ENCODE measurements at places on chromosomes 13 and 19.

GRCh38 chr19:58460039-58460438, 6.8 kb upstream of the ZNF324 start:
- no peak for DNase-seq

DNA sequence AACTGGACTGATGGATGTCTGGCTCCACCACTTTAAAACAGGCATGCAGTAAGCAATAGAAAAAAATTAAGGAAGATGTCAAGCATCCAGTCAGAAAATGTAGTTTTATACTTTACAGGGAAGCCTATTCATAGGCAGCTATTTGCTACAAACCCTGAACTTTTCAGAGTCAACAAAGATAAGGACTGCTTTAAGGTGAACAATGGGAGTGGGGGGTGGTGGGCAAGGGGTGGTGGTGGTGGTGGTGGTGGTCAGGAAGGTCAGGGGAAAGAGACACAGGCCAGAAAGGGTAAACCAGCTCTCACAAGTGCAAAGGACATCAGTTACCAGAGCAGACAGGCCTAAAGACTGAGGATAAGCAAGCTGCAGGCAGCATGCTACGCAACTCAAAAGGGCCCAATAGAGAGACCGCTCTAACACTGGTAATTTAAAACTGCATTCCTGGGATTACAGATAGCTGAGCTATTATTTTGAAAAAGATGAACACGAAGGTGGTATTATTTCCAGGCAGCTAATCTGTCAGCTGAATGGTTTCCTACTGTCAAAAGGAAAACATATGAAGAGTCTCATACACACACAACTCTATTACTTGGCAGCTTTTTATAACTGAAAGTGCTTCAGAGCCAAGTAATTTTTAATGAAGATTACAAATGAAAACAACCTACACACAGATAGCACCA, 14.8 kb downstream of the BRD4 start:
- DNase-seq, result no peak

- no peak for DNase-seq
These were observed 754 bp downstream of the MAMSTR start for GRCh38 chr19:48718711-48719231.

- DNase-seq, result no peak
These were observed 36.5 kb upstream of the MRI1 start for GRCh38 chr19:13727798-13728197.

DNA sequence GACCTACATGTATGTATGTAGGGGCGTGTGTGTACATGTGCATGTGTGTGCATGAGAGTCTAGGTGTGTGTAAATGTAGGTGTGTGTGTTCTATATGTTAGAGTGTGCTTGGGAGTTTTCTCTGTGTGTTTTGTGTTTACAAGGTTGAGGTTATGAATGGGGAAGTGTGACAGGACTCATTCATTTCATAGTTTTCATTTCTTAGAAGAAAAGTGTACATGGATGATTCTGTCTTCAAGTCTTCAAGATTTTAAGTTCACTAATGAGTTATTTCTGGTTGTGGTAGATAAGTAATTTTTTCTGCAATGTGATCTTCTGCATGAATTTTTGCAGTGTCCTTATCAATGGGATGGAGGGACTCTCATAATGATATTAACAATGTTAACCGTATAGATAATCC, 118.2 kb upstream of the SLC10A2 start:
- DNase-seq, result no peak

DNA sequence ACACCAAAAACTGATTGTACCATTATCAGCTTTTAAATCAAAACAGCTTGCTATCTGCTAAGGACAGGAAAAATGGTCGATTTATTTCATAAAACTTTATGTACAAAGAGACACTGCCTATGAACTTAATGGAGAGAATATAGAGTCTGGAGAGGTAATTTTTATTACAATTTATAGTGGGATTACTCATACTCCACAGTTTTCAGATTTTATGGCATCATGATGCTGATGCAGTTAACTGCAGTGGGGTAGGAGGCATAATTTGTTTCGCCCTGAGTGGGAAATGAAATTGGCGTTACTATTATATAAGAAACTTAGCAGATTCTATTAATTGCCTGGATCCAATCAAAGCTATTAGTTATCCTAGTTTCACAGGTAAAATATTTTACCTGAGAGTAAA, 301.4 kb downstream of the KLF12 start:
- no peak for DNase-seq

DNA sequence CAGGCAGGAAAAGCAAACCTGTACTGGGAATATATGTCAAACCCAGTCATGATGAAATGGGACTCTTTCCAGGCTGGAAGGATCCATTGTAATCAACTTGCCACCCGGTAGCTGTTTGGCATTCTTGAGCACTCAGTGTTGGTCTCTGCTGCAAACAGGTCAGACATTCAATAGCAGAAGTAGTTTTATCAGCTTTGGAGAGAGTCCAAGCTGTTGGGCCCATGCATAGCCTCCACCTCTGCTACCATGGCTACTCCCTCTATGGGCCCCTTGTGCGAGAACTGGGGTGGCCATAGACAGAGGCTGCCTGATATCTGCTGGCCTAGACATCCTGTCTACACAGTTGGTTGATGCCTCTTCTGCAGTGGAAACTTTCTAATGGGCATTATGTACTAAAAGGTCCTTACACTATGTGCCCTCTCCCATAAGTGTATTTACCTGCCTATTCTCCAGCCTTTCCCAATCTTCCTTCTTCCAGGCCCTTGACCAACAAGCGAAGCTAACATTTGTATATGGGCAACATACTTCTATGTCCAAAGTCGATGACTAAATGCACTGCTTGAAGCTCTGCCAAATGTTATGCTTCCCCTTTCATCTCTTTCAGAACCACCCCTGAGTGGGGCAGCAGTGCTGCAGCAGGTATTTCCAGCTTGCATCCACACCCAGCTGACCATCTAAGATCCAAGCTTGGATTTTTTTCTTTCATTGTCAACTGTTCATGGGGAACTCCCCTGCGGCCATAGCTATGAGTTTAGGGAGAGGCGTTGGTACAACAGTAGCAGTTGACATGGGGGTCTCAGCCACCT, 5.3 kb upstream of the RNF6 start:
- no peak for DNase-seq

DNA sequence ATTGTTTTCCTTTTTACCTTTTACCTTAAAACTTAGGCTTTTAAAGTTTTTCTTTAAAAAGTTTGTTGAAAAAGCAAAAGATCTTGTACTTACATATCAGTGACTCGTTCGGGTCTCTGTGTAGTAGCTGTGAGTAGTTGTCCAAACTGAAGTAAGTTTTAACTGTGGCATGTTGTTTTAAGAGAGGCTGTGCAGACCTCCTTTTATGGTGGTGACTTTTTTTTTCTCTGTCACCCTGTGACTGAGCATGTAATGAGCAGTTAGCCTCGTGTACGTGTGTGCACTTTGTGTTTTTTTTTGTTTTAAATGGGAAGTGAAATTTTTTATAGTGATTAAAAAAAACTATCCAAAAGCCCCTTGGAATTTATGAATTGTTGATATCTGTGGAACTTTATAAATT, at the start of gene GPR183:
GPR183 (minus strand) TSS at position 153 of the 400 bp plus-strand sequence. CDS start 11,254 bp downstream, outside the sequence.
- no peak for DNase-seq

DNA sequence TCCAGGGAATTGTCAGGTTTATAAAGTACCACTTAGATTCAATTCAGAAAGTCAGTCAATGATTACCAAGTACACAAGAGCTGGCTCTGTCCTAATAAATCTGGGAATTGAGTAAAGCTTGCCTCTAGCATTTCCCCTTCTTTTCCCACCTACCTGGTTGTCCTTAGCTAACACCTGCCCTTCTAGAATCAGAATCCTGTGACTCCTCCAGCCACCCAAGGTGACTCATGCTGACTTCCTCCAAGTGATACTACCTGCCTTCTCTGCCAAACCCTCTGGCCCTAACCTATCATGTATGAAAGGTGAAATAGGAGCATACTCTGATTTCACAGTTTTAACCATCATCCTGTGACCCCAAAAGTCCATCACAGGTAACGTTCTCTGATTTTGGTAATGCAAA, 151.2 kb downstream of the DIAPH3 start:
- DNase-seq, result no peak

DNA sequence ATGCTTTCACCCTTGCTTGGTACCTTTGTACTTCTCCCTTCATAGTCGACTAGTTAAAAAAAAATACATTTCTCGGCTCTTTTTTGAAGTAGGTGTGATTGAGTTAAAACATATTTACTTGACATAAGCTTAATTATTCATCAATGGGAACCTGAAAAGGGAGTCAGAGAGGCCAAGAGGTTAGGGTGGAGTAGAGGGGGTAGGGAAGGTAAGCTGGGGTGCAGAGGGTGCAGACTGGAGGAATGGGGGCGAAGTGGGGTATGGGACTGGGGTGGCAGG, 701 bp upstream of the HIF3A start:
- no peak for DNase-seq

DNA sequence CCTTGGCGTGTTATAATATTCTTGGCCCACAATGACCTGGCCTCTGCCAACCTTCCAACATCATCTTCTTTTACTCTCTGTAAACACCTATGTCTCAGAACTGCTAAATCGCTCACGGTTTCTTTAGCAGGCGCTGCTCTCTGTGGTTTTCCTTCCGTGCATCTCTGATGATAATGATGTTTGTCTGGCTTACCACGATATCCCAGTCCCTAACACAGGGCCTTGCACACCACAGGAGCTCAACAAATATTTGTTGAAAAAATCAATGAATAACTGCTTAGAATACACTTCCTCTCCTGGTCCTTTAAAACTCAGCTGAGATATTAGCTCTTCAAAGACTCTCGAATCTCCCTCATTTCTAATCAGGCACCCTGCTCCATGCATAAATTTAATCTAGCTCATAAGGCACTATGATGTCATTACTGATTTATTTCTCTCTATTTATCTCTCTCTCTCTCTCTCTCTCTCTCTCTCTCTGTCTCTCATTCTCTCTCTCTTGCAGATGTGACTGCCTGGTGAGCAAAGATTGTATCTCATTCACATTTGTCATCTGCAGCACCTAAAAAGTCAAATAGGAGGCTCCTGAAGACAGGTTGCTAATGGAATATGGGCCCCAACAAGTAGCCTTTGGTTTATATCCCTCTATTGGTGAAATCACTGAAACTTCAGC, 206.4 kb downstream of the NHLRC3 start:
- no peak for DNase-seq

- no peak for DNase-seq
These were observed 353.3 kb upstream of the HTR2A start for GRCh38 chr13:47250146-47250545.

GRCh38 chr13:31733066-31733465, 6.3 kb upstream of the RXFP2 start:
- DNase-seq, result no peak

DNA sequence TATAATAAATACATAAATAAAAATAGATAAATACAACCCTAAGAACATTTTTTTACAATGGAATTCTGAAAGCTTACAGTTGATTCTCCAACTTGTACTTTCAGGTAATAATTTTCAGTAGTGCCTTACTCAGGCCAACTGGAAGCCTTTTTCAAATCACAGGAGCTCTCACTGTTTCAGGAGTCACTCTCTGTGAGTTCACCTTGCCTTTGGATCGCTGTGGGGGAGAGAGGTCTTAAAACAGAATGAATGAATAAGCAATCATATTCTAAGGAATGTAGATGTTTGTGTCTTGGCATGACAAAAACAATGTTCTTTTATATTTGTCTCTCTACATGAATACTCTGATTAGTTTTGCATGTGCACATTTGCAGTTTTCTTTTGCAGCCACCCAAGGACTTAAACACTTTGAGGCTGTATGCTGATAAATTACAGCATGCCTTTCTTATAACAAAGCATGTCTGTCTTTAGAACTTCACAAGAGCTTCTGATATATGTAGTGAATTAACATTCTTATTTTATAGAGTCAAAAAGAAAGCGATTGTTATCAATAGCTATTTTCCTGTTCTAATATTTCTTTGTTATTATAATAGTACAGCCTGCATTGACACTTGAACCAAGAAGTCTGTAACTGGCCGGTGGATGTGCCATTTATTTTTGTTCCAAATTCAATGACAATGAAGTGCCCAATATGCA, 1111.5 kb upstream of the ATXN8OS start:
- no peak for DNase-seq

DNA sequence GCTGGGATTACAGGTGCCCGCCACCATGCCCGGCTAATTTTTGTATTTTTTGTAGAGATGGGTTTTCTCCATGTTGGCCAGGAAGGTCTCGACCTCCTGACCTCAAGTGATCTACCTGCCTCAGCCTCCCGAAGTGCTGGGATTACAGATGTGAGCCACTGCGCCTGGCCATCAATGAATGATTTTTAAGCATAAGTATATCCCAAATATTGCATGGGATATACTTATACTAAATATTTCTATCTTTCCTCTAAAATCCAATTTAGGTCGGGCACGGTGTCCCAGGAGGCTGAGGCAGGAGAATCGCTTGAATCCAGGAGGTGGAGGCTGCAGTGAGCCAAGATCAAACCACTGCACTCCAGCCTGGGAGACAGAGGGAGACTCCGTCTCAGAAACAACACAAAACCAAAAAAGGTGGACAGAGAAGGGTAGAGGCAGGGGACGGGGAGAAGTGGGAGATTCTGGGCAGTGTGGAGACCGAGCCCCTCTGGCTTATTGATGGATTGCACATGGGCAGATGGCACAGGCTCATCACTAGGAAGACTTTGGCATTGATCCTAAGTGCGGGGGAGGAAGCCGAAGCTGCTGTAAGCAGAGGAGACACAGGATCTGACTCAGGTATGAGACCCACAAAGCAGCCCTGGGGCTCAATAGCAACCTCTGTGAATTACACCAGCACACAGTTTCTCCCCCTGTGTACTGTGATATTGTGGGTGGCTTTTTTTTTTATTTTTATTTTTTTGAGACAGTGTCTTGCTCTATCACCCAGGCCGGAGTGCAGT, 13.5 kb downstream of the ARRDC5 start:
- no peak for DNase-seq

DNA sequence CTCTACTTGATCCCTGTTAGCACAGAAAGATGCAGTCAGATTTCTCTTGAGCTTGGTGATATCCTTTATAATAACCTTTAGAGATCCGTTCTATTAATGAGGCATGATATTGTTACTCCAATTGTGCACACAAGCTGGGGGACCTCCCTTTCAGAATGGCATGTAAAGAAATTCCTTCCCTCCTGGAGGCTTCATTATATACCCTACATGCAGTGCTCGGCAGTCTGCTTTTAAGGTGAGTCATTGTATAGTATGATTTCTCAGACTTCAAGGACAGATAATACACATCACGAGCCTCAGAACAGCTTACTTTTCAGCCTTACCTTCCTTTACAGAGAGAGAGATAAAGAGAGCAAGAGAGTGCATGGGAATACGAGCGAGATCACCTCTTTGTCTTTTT, 261.3 kb downstream of the ATP8A2 start:
- DNase-seq, result no peak

DNA sequence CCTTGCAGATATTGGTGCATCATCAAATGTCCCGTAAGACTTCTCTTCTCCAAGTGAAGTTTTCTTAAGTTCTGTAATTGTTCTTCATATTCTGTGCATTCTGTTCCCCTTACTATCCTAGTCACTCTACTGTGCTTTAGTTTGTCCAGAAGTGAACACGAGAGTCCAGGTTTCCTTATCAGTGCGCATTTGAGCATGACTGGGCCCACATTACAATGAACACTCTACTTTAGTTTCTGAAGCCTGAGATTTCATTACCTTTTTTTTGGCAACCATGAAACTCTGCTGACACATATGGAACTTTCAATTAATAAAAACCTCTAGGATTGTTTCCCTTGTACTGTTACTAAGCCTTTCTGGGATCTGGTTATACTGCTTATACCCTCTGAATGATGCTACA, 270.0 kb downstream of the KCNRG start:
- no peak for DNase-seq

- no peak for DNase-seq
These were observed 159.2 kb downstream of the SLC7A1 start for GRCh38 chr13:29436291-29436690.
